ENCODE measurements at places on chromosomes 16 and 17. TPM values are rescaled to one million over a fixed set of nuclear protein-coding genes. Genes with fewer than 3 reads are reported as not detected.

GRCh38 chr17:80166446-80166845 lies 3.4 kb upstream of the CARD14 start:
- DNase-seq: no peak

DNA sequence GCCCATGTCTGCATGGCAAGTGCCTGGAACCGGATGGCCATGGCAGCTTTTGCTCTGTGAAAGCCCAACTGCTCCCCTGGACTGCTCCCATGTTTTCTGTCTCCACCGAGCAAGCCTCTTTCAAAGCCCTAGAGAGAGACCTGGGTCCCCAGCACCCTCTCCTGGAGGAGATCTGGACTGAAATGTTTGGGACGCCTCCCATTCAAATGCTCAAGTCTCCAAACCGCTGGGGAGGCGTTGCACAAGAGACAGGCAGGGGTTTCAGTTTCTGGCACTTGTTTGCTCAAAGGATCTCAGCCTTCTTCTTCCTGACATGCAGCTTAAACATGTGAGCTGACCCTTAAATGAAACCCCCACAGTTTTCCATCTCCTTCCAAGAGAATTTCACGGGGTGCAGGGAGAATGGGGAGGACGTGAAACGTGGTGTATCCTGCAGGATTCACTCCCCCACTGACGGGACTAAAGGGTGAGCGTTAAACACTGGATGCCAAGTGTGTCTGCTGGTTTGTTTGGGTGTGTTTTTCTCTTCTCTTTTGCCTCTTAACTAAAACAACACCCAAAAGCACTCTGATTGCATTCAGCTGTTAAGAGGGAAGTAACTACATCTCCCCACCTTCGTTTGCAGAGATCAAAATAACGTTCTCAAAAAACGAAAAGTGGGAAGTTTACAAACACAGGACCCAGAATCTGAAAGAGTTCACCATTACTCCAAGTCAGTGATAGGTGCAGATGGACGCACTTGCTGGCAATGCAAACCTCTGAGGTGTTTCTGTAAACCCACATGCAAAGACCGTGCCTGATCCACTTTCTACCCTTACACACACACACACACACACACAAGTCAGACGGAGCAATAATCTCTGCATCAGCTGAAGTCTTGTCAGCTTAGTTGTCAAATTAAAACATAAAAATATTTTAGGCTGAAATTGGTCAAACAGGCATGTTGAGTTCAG lies 256.9 kb downstream of the C16orf95 start:
- DNase-seq: no peak

DNA sequence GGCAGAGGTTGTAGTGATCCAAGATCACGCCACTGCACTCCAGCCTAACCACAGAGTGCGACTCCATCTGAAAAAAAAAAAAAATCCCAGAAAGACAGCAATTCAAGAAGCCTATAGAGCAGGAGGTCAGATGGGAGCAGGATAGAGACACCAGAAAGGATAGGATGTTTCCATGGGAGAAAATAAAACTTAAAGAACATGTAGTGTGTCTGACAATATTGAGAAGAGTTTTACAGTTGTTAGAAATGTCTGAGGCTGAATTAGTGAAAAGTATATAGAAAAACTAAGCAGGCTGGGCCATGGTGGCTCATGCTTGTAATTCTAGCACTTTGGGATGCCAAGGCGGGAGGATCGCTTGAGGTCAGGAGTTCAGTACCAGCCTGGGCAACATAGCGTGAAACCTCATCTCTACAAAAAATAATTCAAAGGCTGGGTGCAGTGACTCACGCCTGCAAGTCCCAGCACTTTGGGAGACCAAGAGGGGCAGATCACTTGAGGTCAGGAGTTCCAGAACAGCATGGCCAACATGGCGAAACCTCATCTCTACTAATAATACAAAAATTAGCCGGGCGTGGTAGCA lies 15.3 kb upstream of the TRIM37 start:
- no peak for DNase-seq

- no peak for DNase-seq
Measured at GRCh38 chr17:12592941-12593340, 72.7 kb upstream of the MYOCD start.

The SNRNP25 gene
- total RNA-seq: 16.8 TPM

The KLHL10 gene
- total RNA-seq: 0.44 TPM

GRCh38 chr17:37385474-37385990 lies 9.7 kb downstream of the C17orf78 start:
- DNase-seq: no peak

The SLX4 gene
- total RNA-seq: 5.8 TPM

The PRR15L gene
- total RNA-seq: 12.2 TPM

DNA sequence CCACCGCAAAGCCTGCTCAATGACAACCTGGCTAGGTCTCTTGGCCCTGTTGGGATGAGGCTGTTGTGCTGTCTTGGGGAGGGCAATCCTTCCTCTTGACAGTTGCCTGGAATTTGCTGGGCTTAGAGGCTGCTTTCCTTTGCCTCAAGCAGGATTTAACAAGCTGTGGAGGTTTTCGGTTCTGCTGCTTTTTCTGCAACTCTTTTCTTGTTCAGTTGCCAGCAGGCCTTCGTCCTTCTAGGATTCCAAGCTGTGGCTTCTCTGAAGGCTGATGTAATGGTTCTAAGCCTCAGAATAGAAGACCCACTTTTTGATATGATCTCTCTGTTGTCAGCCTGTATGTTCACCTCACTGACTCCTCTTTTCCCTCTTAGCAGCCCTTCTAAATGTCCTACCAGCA lies 149.5 kb upstream of the HS3ST4 start:
- DNase-seq: no peak

DNA sequence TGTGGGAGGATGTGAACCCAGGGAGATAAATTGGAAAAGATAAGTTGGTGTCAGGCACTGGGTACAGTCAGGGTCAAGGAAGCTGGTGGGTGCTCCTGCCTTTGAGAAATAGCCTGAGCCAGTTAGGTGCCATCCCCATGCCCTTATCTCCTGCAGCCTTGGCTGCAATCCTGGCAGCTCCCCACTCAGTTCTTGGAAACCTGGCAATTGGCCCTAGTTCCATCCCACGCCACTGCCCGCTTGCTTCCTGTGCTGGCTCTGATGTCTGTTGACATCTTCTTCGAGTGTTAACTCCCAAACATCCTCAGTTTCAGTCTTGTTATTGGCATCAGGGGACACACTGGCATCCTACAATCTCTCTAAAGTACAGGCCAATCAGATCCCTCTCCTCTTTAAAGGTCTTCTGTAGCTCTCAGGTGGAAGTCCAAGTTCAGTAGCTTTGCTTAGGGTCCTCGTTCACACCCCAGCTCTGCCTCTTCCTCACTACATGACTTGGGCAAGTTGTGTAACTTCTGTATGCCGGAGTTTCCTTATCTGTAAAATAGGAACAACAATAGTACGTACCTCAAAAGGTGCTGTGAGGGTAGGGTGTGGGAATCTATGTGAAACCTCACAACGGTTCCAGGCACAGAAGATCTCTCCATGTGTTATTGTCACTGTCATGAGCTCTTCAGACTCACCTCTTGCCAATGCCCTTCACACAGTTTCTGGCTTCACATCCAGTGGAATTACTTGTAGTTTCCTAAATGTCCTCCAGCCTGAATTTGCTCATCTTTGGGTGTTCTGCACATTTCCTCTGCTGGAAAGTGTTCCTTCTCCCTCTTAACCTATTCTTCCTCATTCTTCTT lies 13.5 kb upstream of the PRKAR1A start:
- DNase-seq: no peak

GRCh38 chr16:89351645-89352044 lies 134.1 kb downstream of the ZNF778 start:
- no peak for DNase-seq

DNA sequence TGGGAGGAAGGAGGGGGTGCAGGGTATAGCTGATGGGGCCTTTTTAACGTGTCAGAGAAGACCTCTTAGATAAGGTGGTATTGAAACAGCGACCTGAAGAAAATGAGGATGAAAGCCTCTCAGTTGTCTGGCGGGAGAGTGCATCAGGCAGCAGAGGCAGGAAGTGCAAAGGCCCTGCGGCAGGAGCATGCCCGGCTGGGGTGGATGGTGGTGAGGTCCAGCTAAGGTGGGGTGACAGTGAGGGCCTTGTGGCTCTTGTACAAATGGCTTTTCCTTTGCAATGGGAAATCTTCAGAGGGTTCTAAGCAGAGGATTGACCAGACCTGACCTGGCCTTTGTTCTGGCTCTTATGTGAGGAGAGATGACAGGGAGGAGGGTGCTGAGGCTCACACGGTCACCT lies 11.4 kb downstream of the MMP15 start:
- no peak for DNase-seq

The BCO1 gene
- total RNA-seq: 0.81 TPM

GRCh38 chr16:79090966-79091365 lies 509.6 kb downstream of the MAF start:
- no peak for DNase-seq

DNA sequence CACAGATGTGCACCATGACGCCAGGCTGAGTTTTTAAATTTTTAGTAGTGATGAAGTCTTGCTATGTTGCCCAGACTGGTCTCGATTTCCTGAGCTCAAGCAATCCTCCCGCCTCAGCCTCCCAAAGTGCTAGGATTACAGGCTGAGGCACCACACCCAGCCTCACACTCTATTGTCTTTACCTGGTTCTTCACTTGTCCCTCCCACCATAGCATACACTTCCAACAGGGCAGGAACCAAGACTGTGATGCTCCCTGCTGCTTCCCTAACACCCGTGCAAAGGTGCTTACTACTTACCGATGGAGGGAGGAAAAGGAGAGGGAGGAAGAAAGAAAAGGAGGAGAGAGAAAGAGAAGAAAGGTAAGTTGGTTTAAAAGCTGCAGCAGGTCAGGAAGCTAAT lies 41.4 kb upstream of the MEIOC start:
- no peak for DNase-seq

The CCL8 gene
- total RNA-seq: not detected

GRCh38 chr17:42112552-42113176 lies at the start of gene DHX58:
Gene DHX58, minus strand, starts transcription at chr17:42112714. Its CDS starts 822 bp downstream, at chr17:42111892.
- DNase-seq: peak; percentile 84
